ENCODE measurements at places on chromosomes 3 and 15.

GRCh38 chr3:169189486-169189885, 474.0 kb downstream of the MECOM start:
- no peak for DNase-seq

GRCh38 chr3:156620260-156620659, 54.1 kb upstream of the TIPARP start:
- no peak for DNase-seq

GRCh38 chr3:32945136-32945535, 6.3 kb upstream of the CCR4 start:
- peak; percentile 53 for DNase-seq

GRCh38 chr3:20528180-20528770, 342.3 kb upstream of the SGO1 start:
- peak; percentile 8 for DNase-seq

- peak; percentile 93 for DNase-seq
These were observed 84.6 kb upstream of the DCBLD2 start for GRCh38 chr3:98986073-98986472.

GRCh38 chr3:61564395-61565059, 3.2 kb downstream of the PTPRG start:
- peak; percentile 63 for DNase-seq

DNA sequence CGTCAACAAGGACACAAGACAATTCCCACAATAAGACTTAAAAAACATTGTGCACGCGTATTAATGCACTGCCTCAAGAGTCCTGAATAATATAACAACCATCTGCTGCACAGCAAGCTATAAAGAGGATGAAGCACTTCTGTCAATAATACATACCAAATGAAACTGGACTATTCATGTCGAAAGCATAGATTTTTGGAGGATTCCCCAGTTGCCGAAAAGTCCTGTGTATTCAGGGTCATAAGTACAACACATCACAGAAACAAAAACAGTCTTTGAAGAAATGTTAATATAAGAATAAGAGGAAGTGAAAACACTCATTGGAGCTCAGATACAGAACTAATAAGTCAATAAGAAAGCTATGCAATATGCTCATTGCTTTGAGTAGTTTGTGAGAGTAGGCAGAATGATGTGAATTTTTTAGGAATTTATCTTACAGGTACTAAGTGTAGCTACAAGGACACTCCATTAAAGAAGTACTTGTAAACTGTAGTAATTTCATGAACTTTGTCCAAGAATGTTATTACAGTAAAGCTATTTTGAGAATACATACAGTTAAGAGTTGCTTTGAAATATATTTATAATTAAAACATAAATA, 31.6 kb downstream of the CBLB start:
- no peak for DNase-seq

DNA sequence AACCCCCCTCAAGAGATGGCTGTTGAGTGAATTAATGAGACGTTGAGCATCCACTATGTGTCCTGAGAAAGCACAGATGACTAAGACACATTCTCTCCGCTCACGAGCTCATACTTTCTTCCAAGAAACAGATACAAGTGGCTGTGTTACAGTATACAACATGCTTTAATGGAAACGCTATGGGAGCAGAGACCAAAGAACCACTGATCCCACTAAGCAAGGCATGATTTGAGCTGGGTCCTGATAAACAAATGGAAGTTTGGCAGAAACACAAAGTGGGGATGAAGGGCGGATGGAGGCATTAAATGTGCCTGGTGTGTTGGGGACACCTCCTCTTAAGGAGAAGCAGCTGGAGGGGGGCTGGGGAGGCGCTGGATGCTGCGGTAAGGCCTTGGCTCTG, 129.4 kb downstream of the UACA start:
- DNase-seq, result peak; percentile 34

DNA sequence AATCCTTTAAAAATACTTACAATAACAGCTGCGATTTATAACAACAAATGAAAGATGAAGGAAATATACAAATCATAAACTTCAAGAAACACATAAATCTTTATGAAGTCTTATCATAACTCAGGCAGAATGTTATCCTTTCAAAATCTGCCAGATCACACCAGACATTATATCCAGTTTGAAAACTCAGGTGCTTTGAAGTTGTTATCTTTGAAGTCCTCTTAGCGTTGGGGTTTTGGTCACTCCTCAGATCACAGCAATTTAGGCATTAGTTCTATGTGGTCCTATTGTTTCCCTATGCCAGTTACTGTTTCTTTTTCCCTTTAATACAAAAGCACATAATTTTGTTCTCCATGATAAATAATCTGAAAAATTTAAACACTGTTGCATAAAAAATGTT, 934.6 kb downstream of the EPHA3 start:
- no peak for DNase-seq

DNA sequence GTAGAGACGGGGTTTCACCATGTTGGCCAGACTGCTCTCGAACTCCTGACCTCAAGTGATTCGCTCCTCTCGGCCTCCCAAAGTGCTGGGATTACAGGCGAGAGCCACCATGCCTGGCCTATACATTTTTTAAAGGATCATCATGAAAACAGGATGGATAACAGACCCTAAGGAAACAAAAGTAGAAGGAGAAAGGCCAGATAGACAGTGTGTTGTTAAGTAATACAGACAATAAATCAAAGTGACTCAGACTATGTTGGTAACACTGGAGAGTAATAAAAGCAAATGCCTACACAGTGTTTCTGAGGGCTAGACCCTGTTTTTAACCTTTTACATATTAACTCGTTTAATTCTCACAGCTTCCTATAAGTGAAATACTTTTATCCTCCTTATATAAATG, 133.8 kb upstream of the MCTP2 start:
- DNase-seq, result peak; percentile 32

GRCh38 chr3:138463724-138464490, 29.5 kb downstream of the ESYT3 start:
- DNase-seq, result no peak

- DNase-seq, result no peak
These were observed 13.5 kb upstream of the SUCNR1 start for GRCh38 chr3:151859905-151860304.

- DNase-seq, result no peak
These were observed 306.5 kb downstream of the ROBO1 start for GRCh38 chr3:79461129-79461792.

- no peak for DNase-seq
These were observed 77.0 kb upstream of the IL12A start for GRCh38 chr3:159911664-159912037.

DNA sequence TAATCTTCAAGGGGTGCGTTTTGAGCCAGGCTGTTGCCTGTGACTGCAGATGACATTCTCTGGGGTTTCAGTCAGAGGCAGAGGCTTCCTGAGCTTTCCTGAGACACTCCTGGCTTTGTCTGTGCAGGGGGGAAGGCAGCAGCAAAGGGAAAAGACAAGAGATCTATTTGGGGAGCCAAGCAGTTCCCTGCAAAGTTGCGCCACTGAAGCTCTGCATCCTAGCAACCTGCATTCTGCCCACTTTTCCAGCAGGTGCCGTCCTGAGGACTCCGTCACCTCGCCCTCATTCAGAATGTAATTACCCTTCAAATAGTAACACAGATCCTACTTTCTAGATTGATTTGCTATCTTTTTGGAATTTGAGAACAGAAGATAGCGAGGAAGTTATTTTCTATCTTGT, 1.9 kb upstream of the TMEM158 start:
- DNase-seq, result no peak

GRCh38 chr15:60424006-60424405, 26.2 kb upstream of the ANXA2 start:
- no peak for DNase-seq

DNA sequence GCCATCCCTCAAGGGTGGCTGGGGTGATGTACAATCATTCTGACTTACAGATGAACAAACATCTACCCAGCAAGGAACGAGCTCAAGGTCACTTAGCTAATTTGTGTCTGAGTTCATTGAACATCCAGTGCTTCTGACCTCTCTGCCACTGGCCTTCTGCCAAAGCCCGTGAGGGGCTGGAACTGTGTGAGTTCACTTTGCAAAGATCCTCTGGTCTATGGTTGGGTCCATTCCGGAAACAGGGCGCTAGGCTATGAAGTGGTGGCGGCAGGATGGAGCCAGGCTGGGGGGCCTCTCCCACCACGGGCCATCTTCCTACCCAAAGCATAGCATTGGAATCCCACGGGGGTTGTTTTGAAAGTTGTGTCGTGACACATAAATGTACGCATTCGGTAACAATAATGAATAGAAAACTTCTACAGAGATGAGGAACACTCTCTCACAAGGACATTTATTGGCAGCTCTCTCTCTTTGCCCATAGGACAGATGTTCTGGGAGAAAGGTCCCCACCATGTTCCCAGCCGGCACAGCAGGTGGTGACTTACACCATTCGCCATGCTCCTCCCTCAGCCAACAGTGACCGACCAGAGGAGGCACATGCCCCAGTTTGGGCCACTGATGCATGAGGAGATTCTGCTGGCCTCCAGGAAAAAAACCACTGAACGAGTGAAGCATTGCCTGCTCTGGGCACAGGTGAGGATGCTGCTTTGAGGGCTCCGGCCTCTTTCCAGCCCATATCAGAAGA, 214.7 kb upstream of the CHRNA7 start:
- no peak for DNase-seq

- no peak for DNase-seq
These were observed 4.2 kb downstream of the OCA2 start for GRCh38 chr15:28094732-28095521.

GRCh38 chr15:25850154-25851111, 12.7 kb downstream of the ATP10A start:
- peak; percentile 78 for DNase-seq

- DNase-seq, result peak; percentile 97
These were observed 377.0 kb downstream of the GAP43 start for GRCh38 chr3:116000311-116000710.

GRCh38 chr3:36459177-36459576, 78.9 kb downstream of the STAC start:
- no peak for DNase-seq

GRCh38 chr3:45666757-45667431, 22.3 kb upstream of the SACM1L start:
- DNase-seq, result peak; percentile 56

GRCh38 chr15:33985287-33985686, 17.0 kb downstream of the CHRM5 start:
- DNase-seq, result peak; percentile 97

DNA sequence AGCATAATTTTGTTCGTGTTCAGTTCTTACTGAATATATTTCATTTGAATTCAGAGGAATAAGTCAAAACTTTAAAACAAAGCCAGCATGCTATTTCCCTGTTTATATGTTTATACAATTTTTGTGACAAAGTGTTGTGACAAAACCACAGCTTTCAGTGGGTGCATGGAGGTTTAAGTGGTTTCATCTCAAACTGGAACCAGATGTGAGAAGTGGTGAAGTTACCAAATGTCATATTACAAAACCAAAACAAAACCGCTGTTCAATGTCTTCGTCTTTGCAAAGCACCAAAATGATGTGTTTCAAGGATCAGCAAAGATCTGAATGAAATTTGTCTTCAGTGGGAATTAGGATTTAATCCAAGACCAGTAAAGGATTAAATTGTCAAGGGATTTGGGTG, 59.3 kb upstream of the OSTN start:
- no peak for DNase-seq

- no peak for DNase-seq
These were observed 214.6 kb downstream of the SLCO3A1 start for GRCh38 chr15:92068121-92068520.

- no peak for DNase-seq
These were observed 45.9 kb downstream of the HES1 start for GRCh38 chr3:194181612-194182529.

- no peak for DNase-seq
These were observed 197.0 kb downstream of the NR1D2 start for GRCh38 chr3:24142127-24142526.

DNA sequence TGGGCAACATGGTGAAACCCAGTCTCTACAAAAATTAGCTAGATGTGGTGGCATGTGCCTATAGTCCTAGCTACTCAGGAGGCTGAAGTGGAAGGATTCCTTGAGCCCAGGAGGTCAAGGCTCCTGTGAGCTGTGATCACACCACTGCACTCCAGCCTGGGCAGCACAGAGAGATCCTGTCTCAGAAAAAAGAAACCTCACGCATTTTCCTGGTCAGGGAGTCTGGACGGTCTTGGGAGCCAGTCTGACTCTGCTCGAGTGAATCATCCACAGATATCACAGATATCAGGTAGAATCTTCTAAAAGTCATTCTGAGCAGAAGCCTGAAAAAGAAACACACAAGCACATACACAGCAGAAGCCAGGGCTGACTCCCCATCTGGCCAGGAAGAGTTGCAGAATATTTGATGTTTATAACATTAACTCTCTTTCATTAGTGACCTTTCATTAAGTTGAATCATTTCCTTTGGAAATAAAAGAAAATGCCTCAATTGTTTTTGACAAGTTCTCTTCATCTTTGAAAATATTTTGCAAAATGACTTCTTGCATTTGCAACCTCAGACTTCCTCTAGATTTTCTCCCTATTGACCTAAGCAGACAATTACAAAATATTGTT, 56.5 kb upstream of the ABHD17C start:
- DNase-seq, result no peak

- DNase-seq, result peak; percentile 55
These were observed 86.6 kb downstream of the GPR156 start for GRCh38 chr3:120198305-120198878.

DNA sequence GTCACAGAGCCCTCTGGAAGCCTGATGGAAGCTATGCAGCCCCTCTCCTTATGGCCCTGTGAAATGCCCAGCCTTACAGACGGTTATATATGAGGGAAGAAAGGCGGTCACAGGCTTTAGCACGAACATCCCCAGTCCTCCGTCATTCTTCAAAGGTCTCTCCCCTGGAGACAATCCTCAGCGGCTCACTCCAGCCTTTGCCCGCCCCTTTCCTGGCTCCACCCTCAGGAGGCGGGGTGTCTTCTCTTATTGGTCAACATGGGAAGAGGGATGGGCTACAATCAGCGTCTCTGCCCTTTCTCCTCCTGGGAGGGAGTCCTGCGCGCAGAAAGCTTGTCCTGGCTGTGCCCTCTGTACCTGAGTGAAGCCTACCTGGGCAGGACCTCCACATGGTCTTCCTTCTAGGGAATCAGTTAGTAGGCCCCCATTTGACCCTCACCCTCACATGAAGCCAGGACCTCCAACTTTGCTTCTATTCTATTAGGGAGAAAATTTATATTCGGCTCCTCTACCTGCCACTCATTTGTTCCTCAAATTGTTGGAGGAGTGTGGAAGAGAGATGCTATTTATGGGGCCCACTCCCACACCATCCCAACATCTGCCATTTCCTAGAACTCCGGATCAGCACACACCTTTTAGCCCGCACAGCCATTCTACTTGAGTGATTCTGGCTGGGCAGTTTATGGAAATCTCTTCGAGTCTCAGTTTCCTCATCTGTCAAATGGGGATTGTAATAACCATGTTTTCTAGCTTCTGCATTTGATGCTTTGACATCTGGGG, 112.9 kb upstream of the SLC6A11 start:
- DNase-seq, result no peak

GRCh38 chr15:48367483-48367882, 36.3 kb downstream of the DUT start:
- DNase-seq, result no peak

All from fibroblast of lung (primary cell).